Lower lobe of right lung (tissue), 2 donors: ENCODE measurements at places on chromosomes 16 and 17.

GRCh38 chr17:36849871-36850348, 87.4 kb upstream of the LHX1 start:
- DNase-seq: no peak

GRCh38 chr16:1723450-1724147, 17.6 kb downstream of the MAPK8IP3 start:
- no peak for DNase-seq

- no peak for DNase-seq
Observed at GRCh38 chr17:40371261-40371929, 6.9 kb upstream of the GJD3 start.

GRCh38 chr17:71926746-71927398, 193.9 kb upstream of the SOX9 start:
- no peak for DNase-seq

DNA sequence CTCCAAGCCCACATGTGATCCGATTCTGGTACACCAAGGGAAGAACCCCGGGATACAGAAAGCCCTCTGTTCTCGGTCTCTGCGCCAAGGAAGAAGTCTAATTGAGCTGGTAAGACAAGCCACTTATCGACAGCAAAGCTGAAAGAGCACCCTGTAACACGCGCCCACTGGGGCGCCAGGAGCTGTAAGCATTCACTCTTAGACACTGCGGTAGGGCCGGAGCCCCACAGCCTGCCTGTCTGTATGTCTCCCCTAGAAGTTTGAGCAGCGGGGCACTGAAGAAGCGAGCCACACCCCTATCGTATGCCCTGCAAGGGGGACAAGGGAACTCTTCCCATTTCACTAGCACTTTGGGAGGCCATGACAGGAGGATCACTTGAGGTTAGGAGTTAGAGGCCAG, 27.0 kb upstream of the MEIOC start:
- DNase-seq: no peak

DNA sequence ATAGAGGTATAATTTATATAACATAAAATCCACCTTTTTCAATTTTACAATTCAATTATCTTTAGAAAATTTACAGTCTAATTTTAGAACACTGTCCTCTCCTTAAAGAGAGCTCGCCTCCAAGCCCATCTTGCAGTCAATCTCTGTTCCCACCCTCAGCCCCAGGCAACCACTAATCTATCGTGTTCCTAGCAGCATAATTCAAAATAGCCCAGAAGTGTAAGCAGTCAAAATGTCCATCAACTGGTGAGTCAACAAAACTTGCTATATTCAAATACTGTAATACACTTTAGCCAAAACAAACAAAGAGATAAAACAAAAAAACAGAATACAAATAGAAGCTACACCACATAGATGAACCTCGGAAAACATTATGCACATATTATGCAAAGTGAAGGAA, 1006.8 kb upstream of the EEF2KMT start:
- DNase-seq: no peak

GRCh38 chr17:34403006-34403405, 40.0 kb upstream of the CCL1 start:
- no peak for DNase-seq

- peak; percentile 84 for DNase-seq
Observed at GRCh38 chr16:75580-76501, 2.2 kb upstream of the MPG start.

- DNase-seq: no peak
Observed at GRCh38 chr17:48760411-48760810, 31.9 kb upstream of the HOXB13 start.

DNA sequence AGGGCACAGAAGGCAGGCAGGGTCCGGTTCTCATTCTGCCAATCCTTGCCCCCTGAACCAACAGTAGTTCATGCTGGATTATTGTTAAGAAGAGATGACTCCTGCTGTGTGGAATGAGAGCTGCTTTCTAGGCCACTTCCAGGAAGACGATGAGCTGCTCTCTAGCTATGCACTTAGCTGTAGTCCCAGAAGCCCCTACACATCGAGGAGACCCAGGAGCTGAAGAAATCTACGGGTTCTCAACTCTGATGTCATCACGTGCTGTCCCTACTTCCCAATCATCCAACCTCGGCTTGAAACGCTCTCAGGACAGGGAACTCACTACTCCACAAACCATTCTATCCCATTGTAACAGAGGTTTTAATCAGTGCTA, 29.0 kb upstream of the EMP2 start:
- no peak for DNase-seq

DNA sequence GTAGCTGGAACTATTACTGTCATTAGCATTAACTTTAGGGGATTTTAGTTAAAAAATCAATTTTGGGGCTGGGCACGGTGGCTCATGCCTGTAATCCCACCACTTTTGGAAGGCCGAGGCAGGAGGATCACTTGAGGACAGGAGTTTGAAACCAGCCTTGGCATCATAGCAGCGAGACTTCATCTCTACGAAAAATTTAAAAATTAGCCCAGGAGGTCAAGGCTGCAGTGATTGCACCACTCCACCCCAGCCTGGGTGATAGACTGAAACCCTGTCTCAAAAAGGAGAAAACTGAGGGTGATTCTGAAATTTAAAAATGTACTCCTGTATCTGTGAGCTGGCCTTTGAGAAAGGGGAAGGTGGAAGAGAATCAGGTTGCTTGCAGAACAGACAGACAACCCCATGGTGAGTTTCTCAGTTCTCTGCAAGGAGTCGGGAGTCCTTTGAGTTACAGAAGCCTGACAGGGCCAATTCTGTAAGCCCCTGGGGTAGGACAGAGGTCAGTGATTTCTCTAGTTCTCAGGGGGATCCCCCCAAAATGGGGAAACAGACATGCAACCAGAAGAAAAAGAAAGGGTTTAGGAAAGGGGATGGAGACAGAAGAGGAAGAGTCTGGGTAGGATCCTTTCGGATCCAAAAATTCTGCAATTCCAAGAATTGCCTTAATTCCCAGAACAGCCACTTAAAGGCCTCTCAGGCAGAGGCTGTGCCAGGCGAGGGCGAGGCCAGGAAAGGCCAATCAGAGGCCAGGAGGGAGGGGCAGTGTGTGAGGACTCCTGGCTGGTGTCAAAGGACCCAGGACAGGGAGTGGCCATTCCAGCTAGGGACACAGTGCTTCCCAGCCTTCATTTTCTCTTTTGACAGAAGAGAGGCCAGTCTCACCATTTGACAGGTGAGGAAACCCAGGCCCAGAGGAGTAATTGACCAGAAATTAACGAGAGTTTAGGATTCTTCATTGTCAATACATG, 6.7 kb downstream of the NUPR1 start:
- DNase-seq: peak; percentile 89

GRCh38 chr17:42744283-42744805, 496 bp downstream of the EZH1 start:
- peak; percentile 86 for DNase-seq

GRCh38 chr17:38741921-38742410, 6.2 kb downstream of the PCGF2 start:
- DNase-seq: peak; percentile 68

GRCh38 chr16:80752541-80752940, 51.9 kb downstream of the CDYL2 start:
- no peak for DNase-seq

- DNase-seq: no peak
Observed at GRCh38 chr16:80063031-80063712, 462.6 kb upstream of the MAF start.

GRCh38 chr17:34565713-34566112, 13.7 kb upstream of the TMEM132E start:
- no peak for DNase-seq

DNA sequence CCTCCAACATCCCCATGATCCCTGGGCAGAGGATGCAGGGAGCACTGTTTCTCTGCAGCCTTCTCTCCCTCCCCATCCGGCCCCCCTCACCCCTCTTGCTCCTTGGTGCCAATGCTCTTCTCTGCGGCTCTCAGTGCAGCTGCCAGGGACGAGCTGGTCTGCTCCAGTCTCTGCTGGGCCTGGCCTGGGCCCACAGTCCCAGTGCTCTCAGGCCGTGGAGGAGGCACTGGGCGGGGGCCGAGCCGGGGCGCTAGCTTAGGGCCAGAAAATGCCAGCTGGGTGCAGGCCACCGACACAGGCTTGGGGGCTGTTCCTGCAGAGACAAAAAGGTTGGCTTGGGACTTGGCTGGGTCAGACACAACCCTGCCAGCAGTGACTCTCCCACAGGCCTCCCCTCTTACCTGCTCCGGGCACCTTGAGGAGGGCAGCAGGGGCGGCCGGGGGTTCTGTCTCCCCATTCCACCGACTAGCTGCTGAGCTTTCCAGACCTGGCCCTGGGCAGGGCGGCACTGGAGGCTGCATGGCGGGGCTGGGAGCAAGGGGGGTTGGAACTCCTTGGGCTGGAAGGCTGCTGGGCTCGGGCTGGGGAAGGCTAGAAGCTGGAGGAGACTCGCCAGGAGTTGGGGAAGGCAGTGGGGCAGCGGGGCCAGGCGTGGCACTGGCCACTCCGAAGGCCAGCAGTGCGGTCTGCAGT, 13.8 kb downstream of the CASKIN2 start:
- peak; percentile 39 for DNase-seq
